ENCODE measurements at places on chromosomes 13 and 19. TPM values are rescaled to one million over a fixed set of nuclear protein-coding genes. Genes with fewer than 3 reads are reported as not detected.

Gene C19orf25
- 16.2 TPM for total RNA-seq

Gene SLC1A6
- total RNA-seq, result not detected

Gene ZIC5
- total RNA-seq, result not detected

Gene CEACAM7
- total RNA-seq, result not detected

Gene UQCR11
- total RNA-seq, result 1,120 TPM

Gene WDR62
- total RNA-seq, result 28.7 TPM
